Cardiac fibroblast (primary cell): ENCODE measurements at places on chromosomes 4 and X.

DNA sequence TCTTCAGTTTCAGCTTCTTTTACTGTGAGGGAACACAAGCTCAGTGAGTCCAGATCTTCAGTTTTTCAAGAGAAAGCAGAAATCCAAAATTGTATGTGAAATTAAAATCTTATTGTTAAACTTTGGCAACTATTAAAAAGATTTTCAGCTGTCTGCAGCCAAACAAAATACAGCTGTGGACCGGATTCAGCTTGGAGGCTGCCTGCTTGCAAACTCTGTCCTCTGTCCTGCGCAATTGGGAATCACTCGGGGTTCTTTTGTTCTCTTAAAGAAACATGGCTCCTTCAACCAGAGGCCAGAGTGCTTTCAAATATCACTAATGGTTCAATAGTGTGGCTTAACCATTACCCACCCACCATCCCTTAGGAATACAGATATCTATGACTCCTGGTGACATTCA, 201.2 kb downstream of the CHIC2 start:
- peak; percentile 64 for DNase-seq

DNA sequence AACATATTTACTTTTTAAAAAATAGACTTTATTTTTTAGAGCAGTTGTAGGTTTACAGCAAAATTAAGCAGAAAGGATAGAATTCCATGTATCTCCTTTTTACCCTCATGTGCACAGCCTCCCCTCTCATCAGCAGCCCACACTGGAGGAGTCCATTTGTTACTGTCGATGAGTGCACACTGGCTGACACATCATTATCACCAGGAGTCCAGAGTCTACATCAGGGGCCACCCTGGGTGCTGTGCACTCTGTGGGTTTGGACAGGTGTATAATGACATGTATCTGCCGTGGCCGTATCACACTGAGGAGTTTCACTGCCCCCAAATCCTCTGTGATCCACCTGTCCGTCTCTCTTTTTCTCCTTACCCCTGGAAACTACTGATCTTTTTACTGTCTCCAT, 26.3 kb downstream of the TBC1D14 start:
- no peak for DNase-seq

DNA sequence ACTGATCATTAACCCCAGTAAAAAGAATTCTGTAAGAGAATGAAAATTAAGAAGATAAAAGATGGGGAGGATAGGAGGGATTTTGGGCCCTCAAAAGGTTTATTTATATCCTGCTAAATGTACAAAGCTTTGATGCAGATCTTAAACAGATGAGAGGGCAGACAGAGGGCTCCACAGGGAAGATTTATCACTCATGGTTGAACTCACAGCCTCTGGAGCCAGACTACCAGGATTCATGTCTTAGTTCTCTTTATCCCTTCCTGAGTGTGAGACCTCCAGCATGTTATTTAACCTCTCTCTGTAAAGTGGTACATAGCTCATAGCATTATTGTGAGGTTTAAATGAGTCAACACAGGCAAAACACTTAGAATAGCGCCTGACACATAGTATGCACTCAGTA, 74.4 kb downstream of the SOWAHB start:
- DNase-seq, result no peak

GRCh38 chr4:23957465-23957864, 67.6 kb upstream of the PPARGC1A start:
- DNase-seq, result no peak

DNA sequence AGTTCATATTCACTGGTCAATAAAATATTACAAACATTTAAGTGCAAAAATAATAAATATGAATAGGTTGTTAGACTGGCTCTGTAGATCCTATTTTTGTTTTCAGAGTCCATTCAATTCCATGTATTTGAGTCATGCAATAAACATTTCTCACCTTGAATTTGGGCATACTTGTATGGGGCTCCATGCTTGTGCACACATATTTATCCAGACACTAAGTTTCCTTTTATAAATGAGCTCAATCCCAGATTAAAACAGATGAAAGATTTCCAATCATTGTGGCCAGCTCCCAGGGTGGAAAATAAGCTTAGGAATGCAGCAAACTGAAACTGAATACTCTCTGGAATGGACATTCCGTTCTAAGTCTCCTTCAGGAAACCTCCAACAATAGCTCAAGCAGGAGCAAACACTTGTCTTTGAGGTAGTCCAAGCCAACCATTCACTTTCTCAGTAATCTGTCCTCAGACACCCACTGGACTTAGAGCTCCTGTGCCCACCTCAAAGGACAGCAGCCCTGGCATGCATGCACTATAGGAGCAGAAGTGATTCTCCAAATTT, 16.4 kb downstream of the DMD start:
- DNase-seq, result peak; percentile 61

- DNase-seq, result no peak
These were observed 269.0 kb downstream of the ADGRA3 start for GRCh38 chr4:22246847-22247246.

DNA sequence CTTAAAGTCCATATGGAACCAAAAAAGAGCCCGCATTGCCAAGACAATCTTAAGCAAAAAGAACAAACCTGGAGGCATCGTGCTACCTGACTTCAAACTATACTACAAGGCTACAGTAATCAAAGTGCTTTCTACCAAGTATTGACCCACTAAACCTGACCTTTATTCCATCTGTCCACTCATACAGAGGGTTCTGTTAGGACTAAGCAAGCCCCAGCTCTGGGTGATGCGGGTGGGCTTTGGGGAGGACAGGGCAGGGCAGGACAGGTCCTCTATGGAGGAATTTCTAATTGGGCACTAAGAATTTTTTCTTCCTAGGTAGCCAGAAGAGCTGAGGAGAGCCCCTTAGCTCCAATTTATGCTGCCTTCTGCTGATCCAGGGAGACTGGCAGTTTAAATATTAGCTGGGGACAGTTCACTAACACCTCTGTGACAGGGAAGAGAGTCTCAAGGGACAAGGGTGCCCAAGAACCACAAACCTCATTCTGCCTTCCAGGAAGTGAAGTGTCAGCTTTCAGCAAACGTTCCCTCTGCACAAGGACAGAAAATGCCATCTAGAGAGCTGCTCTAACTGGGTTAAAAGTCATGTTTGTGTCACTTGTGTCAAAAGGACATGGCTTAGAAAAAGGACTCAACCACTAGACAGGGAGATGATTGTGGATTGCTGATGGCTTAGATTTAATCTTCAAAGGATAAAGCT, 143.2 kb downstream of the KIT start:
- no peak for DNase-seq

DNA sequence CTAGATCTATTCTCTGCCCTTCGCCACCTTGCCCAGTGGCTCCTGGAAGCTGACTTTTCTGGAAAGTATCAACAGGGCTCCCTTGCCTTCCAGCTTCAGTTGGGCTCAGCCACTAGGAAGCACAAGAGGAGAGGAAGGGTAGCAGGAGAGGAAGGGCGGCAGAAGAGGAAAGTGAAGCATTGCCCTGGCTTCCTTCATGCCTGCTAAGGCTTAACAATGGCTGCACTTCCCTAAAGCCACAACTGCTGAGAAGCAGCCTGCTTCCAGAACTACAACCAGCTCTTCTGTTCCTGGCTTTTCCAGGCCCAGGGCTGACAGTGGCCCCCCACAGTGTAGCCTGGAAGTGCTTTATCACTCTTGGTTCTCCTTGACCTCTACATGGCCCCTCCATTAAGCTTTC, 29.1 kb upstream of the PGM2 start:
- DNase-seq, result no peak

DNA sequence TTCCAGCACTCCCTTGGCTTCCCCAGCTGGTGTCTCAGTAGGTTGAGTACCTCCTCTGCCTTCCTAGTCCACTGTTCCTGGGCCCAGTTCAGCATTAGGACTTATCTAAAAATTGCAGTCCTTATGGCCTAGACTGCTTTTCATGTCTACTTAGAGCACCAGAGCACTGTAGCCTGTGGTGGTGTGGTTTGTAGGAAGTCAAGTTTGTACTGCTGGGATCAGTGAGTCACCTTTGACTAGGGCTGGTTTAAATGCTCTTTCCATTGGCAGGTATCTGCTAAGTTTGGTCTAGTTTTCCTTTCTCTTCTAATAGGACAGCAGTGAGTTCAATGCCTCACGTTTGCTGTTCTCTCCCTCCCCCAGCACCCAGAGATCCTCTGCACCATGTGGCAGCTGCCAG, 233.6 kb upstream of the WDFY3 start:
- no peak for DNase-seq

- DNase-seq, result no peak
These were observed 56.7 kb downstream of the SPINK2 start for GRCh38 chr4:56764775-56765174.

DNA sequence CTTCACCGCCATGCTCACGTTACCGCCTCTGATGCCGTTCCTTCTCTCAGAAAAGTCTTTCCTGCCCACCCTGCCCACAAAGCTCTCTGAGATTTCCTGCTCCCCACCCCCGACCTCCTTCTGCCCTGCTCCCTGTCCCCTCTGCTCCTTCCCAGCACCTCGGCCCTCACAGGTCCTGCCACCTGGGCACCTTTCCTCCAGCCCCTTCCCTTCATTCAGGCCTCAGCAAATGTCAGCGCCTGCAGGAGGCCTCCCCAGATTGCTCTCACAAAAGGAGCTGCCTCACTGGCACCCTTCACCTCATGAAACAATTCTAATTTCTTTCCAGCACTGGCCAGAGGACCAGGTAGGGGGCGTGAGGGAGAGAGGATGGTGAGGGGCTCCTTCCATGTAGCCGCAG, 33.6 kb upstream of the MXD4 start:
- no peak for DNase-seq

DNA sequence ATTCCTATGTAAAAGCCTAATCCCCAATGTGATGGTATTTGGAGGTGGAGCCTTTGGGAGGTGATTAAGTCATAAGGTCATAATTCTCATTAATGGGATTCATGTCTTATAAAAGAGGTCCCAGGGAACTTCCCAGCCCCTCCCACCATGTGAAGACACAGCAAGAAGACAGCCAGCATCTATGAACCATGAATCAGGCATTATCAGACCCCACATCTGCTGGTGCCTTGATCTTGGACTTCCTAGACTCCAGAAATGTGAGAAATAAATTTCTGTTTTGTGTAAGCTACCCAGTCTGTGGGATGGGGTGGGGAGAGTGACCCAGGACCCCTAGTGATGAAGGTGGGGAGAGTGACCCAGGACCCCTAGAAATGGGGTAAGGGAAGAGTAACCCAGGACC, 6.1 kb upstream of the DAPP1 start:
- DNase-seq, result no peak

DNA sequence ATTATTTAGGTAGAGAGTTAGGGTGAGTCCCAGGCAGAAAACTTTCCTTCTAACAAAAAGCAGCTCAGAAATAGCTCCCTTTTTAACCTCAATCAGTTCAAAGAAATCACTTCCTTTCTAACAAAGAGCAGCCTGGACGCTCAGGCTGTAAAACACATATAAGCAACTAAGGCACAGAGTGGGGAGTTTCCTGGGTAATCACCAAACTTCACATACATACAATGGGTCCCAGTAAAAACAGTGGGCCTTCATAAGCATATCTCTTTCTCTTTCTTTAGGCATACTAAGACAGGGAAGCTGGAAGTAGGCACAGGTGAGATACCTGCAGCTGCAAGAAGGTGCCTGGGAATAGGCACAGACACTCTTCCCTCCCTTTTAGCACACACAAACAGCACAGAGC, 4.9 kb upstream of the NAF1 start:
- no peak for DNase-seq

- no peak for DNase-seq
These were observed 2.7 kb downstream of the NDP start for GRCh38 chrX:43970528-43970927.

DNA sequence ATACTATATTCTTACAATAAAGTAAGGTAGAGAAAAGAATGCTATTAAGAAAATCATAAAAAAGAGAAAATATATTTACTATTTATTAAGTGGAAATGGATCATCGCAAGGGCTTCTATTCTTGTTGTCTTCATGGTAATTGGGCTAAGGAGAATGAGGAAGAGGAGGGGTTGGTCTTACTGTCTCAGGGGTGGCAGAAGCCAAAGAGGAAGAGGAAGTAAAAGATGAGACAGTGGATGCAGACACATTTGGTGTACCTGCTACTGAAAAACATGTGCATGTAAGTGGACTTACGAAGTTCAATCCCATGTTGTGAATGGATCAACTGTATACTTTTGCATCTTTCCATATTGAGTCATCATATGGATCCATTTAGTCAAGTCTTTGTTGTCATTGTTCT, 1502.1 kb upstream of the ADGRL3 start:
- DNase-seq, result no peak

DNA sequence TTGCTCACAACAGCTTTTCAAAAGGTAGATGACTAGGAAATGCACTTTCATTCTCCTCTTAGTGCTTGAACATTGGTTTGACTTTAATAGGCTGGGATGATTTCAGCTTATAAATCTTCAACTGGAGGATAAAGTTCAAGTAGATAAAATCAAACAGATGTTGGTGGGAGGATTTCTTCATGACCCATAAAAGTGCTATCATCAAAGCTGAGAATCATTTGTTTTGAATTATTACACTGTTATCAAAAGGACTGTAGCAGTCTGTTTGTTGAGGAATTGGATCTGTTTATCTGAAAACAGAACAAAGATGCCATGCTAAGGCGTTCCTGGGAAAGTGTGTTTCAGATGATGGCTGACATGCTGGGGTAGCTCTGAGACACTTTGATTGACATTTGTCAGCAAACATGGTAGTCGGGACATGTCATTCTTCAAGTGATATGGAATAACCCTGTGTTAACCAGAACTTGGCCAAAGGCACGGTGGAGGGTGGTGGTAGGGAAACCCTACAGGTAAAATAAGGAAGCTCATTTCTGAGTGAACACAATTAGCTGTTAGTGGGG, 304.0 kb upstream of the PITX2 start:
- DNase-seq, result no peak

GRCh38 chrX:40719218-40719617, 16.1 kb downstream of the MED14 start:
- DNase-seq, result peak; percentile 63

DNA sequence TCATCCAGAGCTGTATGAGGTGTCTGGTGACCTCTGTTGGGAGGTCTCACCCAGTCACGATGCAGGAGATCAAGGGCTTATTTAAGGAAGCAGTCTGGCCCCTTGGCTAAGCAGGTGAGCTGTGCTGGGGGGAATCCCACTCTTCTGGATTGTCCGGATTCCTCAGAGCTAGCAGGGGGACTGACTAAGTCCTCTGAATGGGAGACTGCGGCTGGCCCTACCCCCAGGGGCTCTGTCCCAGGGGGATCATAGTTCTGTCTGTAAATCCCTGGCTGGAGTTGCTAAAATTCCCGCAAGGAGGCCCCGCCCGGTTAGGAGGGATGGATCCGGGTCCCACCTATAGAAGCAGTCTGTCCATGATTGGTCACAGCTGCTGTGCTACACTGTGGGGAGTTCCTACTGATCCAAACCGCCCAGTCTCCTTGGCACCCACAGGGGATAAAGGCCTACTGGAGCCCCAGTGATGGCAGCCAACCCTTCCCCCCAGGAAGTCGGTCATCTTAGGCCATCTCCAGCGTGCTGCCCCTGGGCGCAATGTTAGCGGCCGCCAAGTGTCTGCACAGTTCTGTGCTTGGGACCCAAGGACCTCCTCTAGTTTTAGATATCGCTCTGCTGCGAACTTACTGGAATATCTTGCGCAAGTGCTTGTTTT, 118.2 kb upstream of the KLF8 start:
- DNase-seq, result no peak
